ENCODE measurements at places on chromosomes 7 and 10.

DNA sequence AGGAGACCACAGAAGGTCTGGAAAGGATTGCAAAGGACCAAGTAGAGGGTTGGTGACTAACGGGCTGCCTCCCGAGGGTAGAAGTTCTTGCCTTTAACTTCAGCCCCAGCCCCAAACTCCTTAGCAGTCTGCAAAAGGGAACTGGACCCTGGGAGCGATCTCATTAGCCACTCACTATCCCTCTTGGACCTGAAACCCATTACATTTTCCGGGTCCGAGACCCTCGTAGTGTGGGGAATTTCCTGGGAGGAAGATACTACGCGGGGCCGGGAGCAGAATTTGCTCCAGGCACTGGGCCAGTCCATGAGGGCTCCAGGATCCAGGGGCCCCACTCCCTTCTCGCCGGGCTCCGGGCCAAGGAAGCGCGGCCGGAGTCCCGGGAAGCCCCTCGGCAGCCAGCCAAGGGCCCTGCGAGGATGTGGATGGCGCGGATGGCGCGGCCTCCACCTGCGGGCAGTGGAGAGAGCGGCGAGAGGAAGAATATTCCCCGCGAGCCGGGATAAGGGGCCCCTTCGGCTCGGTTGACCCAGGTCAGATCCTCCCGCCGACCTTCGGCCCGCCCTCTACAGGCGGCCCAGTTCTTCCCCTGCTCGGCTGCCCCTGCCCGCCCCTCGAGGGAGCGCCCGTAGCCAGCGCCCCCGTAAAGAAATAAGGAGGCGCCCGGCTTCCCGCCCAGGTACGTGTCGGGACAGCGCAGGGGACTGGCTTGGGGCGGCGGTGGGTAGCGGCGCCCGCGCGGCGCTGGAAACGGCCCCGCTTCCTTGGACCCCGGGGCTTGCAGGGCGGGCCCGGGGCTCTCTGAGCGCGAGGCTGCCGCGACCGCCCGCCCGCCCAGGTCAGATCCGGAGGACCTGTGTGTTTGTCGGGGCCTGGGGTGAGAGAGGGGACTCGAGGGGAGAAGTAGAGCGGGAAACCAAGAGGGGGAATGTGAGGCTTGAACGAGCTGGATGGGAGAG lies at the start of gene MYO3A:
MYO3A (plus strand) TSS at position 577 of the 956 bp plus-strand sequence. CDS start 17,882 bp downstream, outside the sequence.
- DNase-seq: no peak

- no peak for DNase-seq
Measured at GRCh38 chr10:782751-783648, 93.5 kb upstream of the DIP2C start.

DNA sequence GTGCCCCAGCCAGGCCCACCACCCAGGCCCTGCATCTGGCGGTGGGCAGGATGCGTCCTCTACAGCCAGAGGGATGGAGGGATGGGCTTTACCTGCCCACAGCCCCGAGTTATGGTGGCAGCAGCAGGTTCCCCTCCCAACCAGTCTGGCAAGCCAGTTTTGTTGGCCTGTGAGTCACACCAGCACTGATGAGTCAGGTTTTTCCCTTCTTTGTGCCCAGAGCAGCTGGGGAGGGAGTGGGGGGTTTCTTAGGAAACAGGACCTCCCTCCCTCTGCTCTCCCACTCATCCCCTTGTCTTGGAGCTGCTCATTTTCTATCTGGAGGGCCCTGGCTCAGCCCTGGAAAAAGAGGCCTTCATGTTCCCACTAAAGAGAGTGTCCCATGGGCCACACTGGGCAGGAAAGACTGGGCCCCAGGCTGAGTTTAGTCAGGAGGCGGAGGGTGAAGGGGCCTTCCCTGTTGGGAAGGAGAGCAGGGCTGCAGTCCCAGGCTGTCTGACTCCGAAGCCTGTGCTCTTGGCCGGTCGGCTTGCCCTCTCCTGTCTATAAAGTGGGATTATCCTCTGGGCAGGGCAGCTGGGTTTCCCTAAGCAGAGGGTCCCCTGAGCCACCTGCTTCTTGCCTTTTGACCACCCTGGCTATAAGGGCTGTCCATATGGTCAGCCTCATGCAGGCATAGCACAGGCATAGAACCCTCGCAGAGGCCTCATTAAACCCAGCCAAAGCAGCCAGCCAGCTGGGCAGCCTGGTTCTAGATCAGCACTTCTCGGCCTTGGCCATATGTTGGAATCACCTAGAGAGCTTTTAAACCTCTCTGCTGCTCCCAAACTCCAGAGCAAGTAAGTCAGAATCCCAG lies 30.2 kb upstream of the ANKRD2 start:
- no peak for DNase-seq

GRCh38 chr10:120667276-120667675 lies 183.9 kb upstream of the WDR11 start:
- no peak for DNase-seq

DNA sequence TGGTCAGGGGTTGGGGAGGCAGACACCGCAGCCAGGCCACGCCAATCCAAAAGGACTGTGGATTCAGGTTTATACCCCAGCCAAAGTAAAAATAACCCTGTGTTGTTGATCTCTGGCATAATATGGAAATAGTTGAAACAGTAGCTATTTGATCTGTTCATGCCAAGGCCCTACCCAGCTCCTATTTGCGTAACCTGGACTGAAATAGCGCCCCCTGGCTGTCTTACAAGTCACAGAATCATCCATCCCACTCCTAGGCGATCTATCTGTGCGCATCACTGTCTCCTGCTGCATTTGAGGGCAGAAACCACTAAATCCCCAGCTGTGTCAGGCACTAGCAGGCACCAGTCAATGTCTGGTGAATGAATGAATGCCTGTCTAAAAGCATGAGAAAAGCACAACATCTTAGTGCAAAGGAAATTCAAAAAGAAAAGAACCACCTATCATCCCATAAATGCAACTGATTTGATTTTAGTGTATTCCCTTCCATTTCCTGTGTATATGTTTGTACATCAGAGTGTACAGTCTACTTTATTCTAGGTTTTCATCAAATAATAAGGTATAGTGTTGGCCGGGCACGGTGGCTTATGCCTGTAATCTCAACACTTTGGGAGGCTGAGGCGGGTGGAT lies 160.0 kb downstream of the SLIT1 start:
- peak; percentile 29 for DNase-seq

DNA sequence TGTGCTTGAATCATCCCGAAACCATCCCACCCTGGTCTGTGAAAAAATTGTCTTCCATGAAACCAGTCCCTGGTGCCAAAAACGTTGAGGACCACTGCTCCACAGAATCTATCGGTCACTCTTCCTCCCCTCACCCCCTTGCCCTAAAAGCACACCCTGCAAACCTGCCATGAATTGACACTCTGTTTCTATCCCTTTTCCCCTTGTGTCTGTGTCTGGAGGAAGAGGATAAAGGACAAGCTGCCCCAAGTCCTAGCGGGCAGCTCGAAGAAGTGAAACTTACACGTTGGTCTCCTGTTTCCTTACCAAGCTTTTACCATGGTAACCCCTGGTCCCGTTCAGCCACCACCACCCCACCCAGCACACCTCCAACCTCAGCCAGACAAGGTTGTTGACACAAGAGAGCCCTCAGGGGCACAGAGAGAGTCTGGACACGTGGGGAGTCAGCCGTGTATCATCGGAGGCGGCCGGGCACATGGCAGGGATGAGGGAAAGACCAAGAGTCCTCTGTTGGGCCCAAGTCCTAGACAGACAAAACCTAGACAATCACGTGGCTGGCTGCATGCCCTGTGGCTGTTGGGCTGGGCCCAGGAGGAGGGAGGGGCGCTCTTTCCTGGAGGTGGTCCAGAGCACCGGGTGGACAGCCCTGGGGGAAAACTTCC lies 784 bp upstream of the SERPINE1 start:
- no peak for DNase-seq

- no peak for DNase-seq
Measured at GRCh38 chr7:5545222-5545914, 121.7 kb upstream of the TNRC18 start.

- DNase-seq: no peak
Measured at GRCh38 chr7:82375713-82376112, 67.9 kb downstream of the CACNA2D1 start.

DNA sequence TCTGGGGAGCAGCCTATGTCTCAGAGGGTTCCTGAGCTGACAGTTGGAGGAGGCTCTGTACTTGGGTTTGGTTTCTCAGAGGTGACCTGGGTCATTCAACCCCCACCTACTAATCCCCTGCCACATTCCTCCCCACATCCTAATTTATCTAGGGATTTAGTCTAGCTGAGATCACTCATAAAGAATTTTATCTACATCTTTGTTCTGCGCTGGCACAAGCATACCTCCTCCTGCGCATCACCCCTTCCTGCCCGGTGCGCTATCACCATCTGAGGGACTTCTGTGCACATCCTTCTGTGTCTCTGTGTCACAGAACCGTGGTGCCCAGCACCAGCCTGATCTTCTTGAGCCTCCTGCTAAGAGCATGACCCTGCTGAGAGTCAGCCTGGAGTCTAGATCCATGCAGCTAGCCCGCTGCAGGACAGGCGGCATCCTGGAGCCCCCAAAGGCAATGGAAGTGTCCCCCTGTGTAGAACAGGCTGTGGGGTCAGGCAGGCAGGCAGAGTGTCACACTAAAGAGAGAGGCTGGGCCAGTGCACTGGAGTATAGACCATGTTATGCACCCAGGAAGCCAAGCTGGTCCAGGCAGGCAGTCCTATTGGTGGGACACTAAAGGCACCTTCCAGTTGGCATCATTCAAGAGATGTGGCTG lies 63.6 kb downstream of the ARHGAP22 start:
- no peak for DNase-seq

GRCh38 chr10:67549390-67549789 lies 146.6 kb downstream of the CTNNA3 start:
- DNase-seq: no peak

GRCh38 chr10:113965077-113965476 lies 78.6 kb upstream of the ADRB1 start:
- no peak for DNase-seq

GRCh38 chr7:2452074-2452507 lies 24.1 kb downstream of the GRIFIN start:
- DNase-seq: no peak

GRCh38 chr10:32923134-32923533 lies 34.9 kb downstream of the ITGB1 start:
- no peak for DNase-seq

DNA sequence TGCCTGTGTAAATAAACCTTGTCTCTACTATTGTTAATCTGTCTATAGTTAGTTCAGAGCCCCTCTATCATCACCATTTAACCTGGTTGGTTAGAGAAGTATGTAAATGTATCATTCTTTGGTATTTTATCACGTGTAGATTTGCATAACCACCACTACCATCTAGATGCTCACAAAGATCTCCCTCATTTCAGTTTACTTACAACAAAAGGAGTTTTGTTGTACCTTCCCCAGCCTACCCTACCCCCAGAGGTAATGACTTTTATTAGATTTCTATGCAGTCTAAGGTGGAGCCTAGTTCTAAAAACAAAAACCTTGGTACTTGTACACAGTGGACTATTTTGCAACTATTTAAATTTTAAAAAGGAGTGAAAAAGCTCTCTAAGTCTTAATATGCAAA lies 17.5 kb downstream of the ACADSB start:
- no peak for DNase-seq

GRCh38 chr10:27446091-27446918 lies 57.8 kb upstream of the RAB18 start:
- no peak for DNase-seq

- DNase-seq: no peak
Measured at GRCh38 chr7:8212638-8213037, 49.3 kb downstream of the ICA1 start.

- no peak for DNase-seq
Measured at GRCh38 chr7:132625651-132626050, 49.4 kb upstream of the PLXNA4 start.

- DNase-seq: no peak
Measured at GRCh38 chr10:3494131-3494837, 290.7 kb downstream of the KLF6 start.

DNA sequence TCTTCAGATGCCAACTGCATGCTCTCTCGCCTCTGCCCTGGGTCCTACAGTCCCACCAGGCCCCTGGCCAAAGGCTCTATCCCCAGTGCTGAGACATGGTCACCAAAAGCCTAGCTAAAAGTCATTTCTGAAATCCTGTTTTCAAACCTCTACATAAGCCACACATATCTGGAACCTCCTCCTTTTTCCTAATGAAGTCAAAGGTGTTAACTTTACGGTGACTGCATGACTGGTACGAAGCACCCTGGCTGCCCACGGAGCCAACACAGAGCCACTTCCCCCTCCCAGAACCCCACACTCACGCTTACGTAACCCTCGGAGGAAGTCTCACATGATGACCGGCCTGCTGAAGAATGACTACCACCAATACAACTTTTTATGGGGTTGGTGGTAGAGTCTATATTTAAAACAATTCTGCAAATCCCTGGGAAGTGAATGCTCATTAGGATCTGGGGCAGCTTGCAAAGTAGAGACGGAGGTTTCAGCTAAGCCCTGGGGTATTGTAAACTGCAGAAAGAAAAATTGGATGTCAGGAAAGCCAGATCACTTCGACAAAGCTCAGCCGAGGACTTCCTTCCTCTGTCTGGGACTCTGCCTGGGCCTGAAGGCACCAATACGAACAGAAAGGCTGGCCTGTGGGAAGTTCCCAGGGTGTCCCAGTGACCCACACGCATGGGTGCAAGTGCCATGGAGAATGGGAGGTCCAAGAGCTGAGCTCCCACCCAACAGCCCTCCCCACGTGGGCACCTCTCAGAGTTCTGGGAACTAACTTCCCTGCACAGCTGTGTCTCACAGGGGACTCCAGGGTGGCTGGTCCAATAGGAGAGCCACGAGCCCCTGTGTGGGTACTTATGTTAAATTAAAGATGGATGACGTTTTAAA lies 50.7 kb downstream of the PDGFA start:
- DNase-seq: no peak

GRCh38 chr10:19874791-19875190 lies 58.6 kb downstream of the PLXDC2 start:
- DNase-seq: no peak

DNA sequence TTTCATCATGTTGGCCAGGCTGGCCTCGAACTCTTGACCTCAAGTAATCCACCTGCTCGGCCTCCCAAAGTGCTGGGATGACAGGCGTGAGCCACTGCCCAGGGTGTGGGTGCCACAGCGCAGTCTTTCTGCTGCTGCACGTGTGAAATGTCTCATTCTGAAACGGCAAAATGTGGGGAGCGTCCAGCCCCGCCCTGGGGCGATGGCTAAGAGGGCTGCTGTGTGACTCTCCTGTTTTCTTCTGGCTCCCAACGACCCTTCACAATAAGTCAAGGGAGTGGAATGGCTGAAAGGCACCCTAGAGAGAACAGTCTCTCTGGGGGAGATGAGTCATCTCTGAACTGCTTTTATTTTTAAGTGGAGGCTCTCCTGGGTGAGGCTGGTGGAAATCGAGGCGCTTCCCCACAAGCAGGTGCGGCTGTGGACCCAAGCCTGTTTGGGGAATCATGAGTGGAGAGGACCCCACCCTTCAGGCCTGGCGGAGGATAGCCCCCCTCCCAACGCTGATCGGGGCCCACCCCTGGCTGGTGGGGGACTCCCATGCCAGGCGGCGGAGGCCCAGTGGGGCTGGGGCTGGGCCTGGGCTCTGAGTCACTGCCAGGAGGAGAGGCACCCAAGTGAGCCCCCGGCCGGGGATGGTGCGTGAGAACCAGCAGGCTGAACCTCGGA lies 18.0 kb downstream of the ADAP1 start:
- DNase-seq: no peak

DNA sequence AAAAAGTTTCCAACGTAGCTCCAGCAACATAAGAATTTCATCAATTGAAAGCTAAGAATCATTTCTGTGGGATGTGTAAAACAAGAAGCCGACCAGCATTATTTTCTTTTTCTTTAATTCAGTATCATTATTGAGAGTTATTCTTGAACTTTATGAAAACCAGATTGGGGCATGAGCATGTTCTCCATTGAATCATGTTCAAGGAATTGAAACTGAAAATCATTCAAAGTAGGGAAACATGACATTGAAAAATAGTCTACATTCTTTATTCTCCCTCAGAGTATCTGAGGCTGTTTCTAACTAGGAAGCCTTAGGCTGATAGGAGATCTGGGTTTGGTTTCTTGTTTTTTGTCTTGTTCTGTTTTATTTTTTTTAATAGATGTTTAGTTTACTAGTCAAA lies 253.7 kb downstream of the DYNC1I1 start:
- no peak for DNase-seq

Data from activated naive CD8-positive, alpha-beta T cell treated with anti-CD3 and anti-CD28 coated beads, Interleukin-2, amount 50 U/mL, for 16 hours (primary cell).